ENCODE measurements at places on chromosomes 2 and 18. TPM values are rescaled to one million over a fixed set of nuclear protein-coding genes. Genes with fewer than 3 reads are reported as not detected.

- DNase-seq, result no peak
Observed at GRCh38 chr2:169561364-169561763, 12.3 kb downstream of the FASTKD1 start.

- no peak for DNase-seq
Observed at GRCh38 chr2:19929226-19929625, 27.4 kb upstream of the TTC32 start.

DNA sequence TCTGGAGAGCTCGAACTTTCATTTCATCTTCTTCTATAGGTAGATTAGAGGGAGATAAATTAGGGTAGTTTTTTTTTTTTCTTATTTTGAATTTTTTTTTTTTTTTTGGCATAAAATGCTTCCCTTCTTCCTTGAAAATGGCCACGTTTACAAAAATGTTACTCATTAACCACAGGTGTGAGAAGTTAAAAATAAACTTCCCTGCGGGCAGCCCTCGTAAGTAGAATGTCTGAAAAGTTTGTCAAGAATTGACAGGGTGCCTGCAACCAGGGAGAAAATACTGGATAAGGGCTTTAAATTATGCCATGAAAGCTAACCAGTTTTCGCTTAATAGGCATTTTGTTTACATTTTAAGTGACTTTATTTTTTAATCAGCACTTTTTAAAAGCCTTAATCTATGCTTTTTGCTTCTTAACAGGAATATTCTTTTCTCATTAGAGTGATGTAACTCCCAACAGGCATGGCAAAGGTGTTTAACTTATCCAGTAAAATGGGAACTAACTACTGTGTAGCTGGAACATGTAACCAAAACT lies 4.2 kb upstream of the FN1 start:
- DNase-seq, result no peak

- DNase-seq, result peak; percentile 61
Observed at GRCh38 chr2:156896294-156896693, 361.2 kb upstream of the GALNT5 start.

GRCh38 chr2:26649992-26650712 lies 9.0 kb upstream of the CIB4 start:
- DNase-seq, result no peak

DNA sequence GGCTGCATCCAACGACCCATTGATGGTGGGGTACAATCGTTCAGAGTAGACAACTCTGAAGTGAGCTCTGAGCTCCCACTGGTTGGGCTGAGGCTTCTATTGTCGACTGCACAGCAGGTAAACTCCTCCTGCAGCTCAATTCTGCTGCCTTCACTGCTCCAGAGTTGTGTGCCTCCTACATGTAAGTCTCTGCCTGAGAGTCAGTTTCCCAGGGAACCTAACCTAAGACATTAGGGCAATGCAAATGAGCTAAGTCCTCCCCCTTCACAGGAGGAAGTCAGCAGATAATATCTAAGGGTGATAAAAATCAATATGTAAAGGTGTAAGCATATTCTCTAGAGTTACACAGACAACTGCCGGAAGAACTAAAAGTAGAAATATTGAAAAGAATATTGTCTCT lies 22.5 kb upstream of the ACYP2 start:
- DNase-seq, result no peak

GRCh38 chr2:32702303-32703064 lies 74.6 kb downstream of the TTC27 start:
- DNase-seq, result no peak

DNA sequence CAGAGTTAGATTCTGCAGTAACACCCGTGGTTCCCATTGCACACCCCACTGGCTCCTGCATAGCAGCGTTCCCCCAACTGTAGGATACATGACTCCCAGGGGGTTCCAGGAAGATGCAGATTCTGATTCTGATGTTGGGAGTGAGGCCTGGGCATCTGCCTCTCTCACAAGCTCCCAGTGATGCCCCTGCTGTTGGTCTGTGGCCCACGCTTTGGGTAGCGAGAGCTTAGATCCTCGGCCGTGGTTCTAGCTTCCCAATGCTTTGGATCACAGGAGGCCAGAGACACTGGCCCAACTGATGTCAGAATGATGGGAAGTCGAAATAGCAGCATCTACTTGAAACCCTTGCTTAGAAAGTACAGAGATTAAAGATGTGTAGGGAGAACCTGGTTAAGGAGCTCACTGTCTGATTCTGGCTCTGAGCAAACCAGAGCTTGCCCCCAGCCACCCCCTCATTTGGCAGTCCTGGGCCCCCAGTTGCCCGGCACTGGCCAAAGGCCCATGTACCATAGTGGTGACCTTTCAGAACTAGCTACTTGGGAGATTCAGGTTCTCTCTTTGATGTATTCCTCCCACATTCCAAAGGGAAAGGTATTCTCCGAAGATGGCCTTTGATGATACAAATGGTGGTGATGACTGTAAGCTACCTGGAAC lies 197.5 kb downstream of the FAM210A start:
- no peak for DNase-seq

DNA sequence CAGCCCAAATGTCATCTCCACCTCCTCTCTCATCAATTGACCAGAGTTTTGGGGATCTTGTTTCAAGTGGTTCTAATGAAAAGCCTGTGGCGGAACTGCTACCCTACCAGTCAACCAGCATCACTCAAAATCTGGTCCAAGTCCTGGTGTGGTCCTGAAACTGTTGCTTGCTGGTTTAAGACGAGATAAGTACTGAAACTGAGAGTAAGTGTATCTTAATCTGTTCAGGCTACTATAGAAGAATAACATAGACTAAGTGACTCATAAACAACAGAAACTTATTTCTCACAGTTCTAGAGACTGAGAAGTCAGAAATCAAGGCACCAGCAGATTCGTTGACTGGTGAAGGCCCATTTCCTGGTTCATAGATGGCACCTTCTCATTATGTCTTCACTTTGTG lies 879 bp upstream of the GALNT5 start:
- DNase-seq, result no peak

DNA sequence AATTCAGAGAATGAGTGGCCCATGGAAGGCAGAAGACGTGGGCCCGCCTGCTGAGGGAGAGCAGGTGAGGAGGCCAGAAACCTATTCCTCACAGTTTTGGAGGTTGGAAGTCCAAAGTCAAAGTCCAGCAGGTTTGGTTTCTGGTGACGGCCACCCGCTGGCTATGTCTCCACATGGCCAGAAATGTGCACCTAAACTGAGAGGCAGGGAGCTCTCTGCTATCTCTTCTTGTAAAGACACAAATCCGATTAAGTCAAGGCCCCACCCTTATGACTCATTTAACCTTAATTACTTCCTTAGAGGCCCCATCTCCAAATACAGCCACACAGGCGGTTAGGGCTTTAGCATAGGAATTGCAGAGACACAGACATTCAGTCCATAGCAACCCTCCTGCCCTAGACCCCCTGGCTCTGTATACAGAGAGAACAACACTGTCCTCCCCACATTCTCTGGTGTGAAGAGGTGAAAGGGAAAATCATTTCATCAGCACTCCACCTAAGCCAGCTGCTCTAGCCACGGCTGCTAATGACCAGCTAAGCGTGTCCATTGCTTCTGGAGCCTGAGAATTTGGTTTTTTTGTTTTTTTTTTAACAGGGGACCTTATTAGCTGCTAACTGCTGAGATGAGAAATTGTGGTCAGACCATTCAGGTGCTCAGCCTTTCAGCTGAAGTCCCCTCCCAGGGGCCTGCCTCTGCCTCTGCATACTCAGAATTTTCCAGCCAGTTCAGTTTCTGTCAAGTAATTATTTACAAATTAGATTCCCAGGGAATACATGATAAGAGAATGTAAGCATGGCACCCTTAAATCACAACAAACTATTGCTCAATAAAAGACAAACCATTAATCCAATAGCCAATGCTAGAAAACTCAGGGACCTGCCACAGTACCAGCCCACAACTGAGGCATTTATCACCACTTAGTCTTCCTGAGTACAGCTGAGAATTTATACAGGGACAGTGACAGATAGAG lies 368.7 kb upstream of the ID2 start:
- no peak for DNase-seq

GRCh38 chr2:101153787-101154186 lies 2.6 kb upstream of the TBC1D8 start:
- peak; percentile 36 for DNase-seq

- no peak for DNase-seq
Observed at GRCh38 chr2:88500691-88501090, 48.2 kb upstream of the FOXI3 start.

- no peak for DNase-seq
Observed at GRCh38 chr2:224875841-224876240, 159.7 kb upstream of the CCDC195 start.

DNA sequence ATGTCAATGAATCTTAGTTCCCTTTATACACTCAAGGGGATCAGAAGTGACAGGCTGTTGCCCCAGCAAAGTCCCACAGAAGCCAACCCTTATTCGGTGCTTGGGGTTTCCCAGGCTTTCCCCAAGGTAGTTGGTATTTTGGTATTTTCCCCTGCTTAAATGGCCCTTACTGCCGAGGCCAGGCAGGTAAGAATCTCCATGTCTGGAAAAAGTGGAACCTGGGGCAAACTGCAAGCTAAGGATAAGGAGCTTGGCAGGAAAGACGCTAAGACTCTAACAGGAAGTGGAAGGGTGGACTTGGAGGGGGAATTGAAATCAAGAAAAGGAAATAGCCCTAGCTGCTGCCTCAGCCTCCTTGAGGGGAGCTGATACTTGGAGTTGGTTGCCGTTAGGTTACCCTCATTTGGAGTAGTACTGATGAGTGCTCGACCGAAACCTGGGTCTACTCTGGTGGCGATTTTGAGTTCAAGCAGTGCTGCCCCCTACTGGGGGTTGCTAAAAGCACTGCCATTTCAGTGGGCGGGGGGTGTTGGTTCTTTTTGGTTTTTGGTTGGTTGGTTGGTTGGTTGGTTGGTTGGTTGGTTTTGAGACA lies 3.3 kb upstream of the GPBAR1 start:
- DNase-seq, result no peak

DNA sequence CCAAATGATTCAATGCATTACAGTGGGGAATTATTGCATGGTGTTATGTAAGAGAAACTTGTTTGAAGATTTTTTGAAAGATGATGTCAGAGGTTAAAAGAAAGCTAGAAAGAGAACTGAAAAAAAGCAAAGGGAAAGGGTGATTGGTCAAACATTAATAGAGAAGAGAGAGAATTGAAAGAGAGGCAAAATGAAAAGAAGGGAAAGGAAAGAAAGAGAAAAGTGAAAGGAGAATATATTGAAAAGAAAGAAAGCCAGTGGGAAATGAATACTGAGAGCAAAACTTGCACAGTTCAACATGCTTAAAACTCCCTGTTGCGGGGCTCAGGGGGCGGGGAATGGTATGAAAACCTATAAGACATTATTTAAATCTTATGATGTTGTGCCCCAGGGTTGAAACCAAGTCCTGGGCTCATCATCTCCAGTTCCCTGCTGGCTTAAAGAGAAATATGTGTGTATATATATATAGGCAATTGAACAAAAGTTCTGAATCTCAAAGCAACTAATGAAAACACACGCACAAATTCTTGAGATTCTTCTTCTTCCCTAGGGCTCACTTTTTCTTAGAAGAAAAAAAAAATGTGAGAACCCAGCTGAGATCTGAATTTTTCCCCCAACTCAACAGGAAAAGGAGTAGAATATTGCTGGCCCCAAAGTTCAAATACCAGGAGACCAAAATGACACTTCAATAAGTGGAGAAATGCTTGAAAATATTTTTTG lies 2045.9 kb upstream of the CELF4 start:
- no peak for DNase-seq

GRCh38 chr2:215728504-215729065 lies 284.8 kb downstream of the MREG start:
- peak; percentile 51 for DNase-seq

GRCh38 chr2:68762665-68763064 lies 28.1 kb downstream of the ARHGAP25 start:
- no peak for DNase-seq

GRCh38 chr2:195535911-195536522 lies 121.0 kb upstream of the SLC39A10 start:
- DNase-seq, result no peak

GRCh38 chr2:166170356-166170755 lies 42.5 kb upstream of the SCN1A start:
- no peak for DNase-seq

- no peak for DNase-seq
Observed at GRCh38 chr2:162369551-162369950, 25.6 kb downstream of the GCA start.

DNA sequence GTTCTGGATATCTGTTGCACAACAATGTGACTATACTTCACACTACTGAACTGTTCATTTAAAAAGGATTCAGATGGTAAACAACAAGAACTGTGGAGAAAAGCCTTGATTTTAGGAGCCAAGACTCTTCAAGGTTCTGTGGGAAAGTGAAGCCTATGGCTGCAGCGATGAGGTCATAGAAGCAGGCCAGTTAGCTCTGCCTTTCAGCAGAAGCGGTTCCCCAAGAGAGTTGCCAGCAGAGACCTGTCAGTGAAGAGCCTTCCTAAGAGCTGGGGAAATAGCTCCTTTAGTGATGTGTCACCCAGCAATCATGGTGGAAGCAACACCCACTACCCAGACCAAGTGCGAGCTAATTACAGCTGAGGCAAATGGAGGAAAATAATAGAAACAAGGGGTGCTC lies 346.5 kb upstream of the ETAA1 start:
- DNase-seq, result no peak

GRCh38 chr2:160472839-160473251 lies 20.8 kb downstream of the RBMS1 start:
- DNase-seq, result no peak

DNA sequence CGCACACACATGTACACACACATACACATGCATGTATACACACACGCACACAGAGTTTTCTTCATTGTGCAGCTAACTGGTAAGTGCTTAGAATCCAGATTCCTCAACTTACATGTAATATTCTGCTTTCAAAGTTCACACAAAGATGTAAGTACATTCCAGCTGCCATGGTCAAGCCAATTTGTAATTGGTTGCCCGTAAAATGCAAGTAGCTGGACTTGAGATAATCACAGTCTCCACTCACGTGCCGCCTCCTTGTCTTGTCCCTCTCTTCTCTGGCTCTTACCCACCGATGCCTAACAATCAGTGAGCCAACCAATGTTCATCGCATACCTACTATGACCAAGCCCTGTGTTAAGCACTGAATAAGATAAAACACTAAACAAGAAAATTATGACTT lies 77.8 kb downstream of the SOCS6 start:
- DNase-seq, result no peak

TGFA gene
- total RNA-seq, result 0.19 TPM

TMEFF2 gene
- 6.5 TPM for total RNA-seq

HOXD12 gene
- not detected for total RNA-seq

ERBB4 gene
- 0.16 TPM for total RNA-seq

BAZ2B gene
- 66.8 TPM for total RNA-seq

HES6 gene
- 289 TPM for total RNA-seq

CCL20 gene
- total RNA-seq, result not detected

ASB18 gene
- total RNA-seq, result 0.24 TPM

TDRD15 gene
- total RNA-seq, result not detected

TMEM247 gene
- not detected for total RNA-seq

SERPINB10 gene
- not detected for total RNA-seq

All from myocyte (in vitro differentiated cells).